ENCODE measurements at places on chromosomes 5 and 9. TPM values are rescaled to one million over a fixed set of nuclear protein-coding genes. Genes with fewer than 3 reads are reported as not detected.

- peak overlapping the region; percentile 35 for H3K27ac ChIP-seq
- no peak for DNase-seq
Measured at GRCh38 chr9:94443032-94443722, 111.7 kb upstream of the PCAT7 start.

The CAAP1 gene
- total RNA-seq, result 20.7 TPM

GRCh38 chr9:113956901-113957300 is 80.8 kb downstream of the ZNF618 start:
- no peaks in the 10 kb centered on the region for H3K36me3 ChIP-seq
- no peak for DNase-seq
- H3K4me1 ChIP-seq, result no peaks in the 10 kb centered on the region
- no peak overlapping the region for H3K4me3 ChIP-seq
- H3K27ac ChIP-seq, result no peak overlapping the region
- no peaks in the 10 kb centered on the region for H3K27me3 ChIP-seq

The SUSD1 gene
- 6.4 TPM for total RNA-seq

DNA sequence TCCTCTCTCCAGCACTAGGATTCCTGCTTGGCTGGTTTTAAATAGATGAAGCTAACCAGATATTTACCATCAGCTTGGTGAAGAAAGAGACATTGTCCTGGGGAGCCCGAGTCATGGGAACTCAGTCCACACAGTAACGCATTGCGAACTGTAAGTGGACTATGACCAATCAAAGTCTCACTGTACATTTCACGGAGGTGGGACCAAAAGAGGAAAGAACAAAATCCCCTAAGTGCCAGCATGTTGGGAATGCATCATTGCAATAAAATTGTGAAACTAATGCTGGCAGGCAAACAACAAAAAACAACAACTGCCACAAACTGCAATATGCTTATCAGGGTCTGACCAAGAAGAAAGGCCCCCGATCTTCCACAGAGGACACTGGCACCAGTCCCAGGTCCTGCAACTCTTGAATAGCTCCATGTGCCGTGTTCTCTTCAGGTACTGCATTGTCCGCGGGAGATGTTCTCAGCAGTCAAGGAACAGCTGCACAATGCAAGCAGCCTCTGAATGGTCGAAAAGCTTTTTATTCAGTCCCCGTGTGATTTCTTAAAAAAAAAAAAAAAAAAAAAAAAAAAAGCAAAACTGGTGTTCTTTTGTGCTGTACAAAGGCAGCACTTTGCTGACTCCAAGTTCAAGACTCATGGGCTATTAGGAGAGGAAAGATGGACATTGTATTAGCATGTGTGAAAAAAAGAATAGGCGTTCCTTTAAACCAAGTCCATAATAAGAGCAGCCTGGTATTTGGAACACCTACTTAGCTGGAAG is 38.1 kb downstream of the SEMA6A start:
- no peak overlapping the region for H3K4me3 ChIP-seq
- no peaks in the 10 kb centered on the region for H3K36me3 ChIP-seq
- no peak overlapping the region for H3K27ac ChIP-seq

DNA sequence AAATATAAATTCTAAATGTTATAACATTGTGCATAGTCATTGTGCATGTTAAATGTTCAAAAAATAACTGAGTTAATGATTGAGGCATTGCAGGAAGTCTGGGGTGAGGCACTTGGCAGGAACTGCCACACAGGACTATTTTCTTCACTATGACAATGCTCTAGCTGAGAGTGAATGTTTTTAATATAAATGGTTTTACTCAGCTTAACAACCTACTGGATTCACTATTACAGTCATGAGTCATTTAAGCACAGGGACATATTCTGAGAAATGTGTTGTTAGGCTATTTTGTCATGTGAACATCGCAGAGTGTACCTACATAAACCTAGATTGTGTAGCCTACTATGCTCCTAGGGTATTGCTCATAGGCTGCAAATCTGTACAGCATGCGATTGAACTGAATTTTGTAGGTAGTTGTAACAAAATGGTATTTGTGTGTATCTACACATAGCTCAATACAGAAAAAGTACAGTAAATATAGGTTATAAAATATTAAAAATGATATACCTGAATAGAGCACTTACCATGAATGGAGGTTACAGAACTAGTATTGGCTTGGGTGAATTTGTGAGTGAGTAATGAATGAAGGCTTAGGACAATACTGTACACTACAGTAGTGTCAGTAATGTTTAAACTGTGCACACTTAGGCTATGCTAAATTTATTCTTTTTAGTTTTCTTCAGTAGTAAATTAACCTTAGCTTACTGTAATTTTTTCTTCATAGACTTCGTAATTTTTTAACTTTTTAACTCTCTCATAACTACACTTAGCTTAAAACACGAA is 346.1 kb upstream of the PTGER4 start:
- H3K36me3 ChIP-seq, result peaks cover 42% of the 10 kb centered on the region
- no peaks in the 10 kb centered on the region for H3K27me3 ChIP-seq
- no peak overlapping the region for H3K4me3 ChIP-seq
- H3K4me1 ChIP-seq, result peaks cover 43% of the 10 kb centered on the region

The CXXC5 gene
- total RNA-seq, result 2.9 TPM

- no peaks in the 10 kb centered on the region for H3K27me3 ChIP-seq
- H3K27ac ChIP-seq, result no peak overlapping the region
- no peak for DNase-seq
- no peaks in the 10 kb centered on the region for H3K4me1 ChIP-seq
- H3K4me3 ChIP-seq, result no peak overlapping the region
Measured at GRCh38 chr5:15645381-15646160, 145.6 kb downstream of the FBXL7 start.

DNA sequence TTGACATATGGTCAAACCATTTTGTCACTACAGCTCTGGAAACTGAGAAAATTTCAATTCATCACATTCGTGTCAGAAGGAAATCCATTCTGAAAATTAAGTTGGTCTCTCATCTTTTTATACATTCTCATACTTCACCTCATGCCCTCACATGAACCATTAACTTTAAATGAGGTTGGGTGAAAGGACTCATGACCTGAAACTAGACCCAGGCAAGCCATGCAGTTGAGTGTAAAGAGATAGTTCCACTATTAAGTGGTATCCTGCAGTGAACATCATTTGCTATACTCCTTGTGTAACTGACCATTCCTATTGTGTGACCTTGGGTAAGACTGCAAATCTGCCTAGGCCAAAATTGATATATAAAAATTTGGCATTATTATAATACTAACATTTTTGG is 299.6 kb upstream of the GRIN3A start:
- no peak overlapping the region for H3K27ac ChIP-seq
- no peaks in the 10 kb centered on the region for H3K36me3 ChIP-seq
- no peak overlapping the region for H3K4me3 ChIP-seq
- no peaks in the 10 kb centered on the region for H3K4me1 ChIP-seq
- H3K27me3 ChIP-seq, result no peaks in the 10 kb centered on the region
- no peak for DNase-seq

DNA sequence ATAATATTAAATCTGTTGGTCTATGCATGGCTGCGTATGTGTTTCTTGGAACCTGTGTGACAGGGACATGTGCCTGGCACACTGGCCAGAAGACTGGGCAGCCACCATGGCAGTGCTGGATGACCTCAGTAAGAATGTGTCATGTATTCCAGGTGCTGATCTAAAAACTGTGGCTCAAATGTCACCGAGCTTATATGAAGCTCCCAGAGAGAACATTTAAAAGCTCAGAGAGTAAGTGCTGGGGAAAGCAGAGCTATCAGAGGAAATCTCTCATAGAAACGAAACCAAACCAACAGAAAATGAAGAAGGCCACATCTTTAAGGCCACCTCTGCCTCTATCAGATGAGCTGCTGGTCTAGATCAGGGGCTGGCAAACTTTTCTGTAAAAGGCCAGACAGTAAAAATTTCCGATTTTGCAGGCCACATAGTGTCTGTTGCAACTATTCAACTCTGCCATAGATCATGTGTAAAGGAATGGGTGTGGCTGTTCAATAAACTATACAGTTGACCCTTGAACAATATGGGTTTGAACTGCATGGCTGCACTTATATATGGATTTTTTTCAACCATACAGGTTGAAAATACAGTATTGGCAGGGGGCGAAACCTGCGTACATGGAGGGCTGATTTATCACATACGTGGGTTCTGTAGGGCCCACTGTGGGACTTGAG is 31.8 kb downstream of the TSTD2 start:
- H3K4me3 ChIP-seq, result no peak overlapping the region
- H3K27ac ChIP-seq, result no peak overlapping the region
- peaks cover 3% of the 10 kb centered on the region for H3K4me1 ChIP-seq
- peaks cover 41% of the 10 kb centered on the region for H3K36me3 ChIP-seq

DNA sequence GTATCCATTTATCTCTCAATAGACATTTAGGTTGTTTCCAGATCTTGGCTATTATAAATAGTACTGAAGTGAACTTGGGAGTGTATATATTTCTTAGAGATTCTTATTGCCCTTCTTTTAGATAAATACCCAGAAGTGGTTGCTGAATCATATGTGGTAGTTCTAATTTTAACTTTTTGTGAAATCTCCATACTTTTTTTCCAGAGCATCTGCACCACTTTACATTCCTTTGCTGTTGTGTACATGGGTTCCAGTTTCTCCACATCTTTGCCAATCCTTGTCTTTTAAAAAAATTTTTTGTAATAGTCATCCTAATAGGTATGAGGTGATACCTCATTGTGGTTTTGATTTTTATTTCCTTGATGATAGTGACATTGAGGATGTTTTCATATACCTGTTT is 303.7 kb downstream of the CCDC171 start:
- DNase-seq, result no peak
- H3K4me3 ChIP-seq, result no peak overlapping the region
- H3K4me1 ChIP-seq, result no peaks in the 10 kb centered on the region
- no peaks in the 10 kb centered on the region for H3K36me3 ChIP-seq
- no peak overlapping the region for H3K27ac ChIP-seq

The SPINK1 gene
- total RNA-seq, result not detected

- no peaks in the 10 kb centered on the region for H3K27me3 ChIP-seq
- DNase-seq, result no peak
- H3K36me3 ChIP-seq, result peaks cover 83% of the 10 kb centered on the region
Measured at GRCh38 chr5:138557677-138558076, 14.6 kb upstream of the ETF1 start.

Measured in activated T-helper 2 cell treated with anti-CD3 and anti-CD28 coated beads, Interferon-gamma antibody, Interleukin-2, Interleukin-4, amounts not matched to agents 10 μg/mL and 5 μg/mL and 100 μg/mL, durations not matched to agents 14 hours and 24 hours and 36 hours (primary cell).